Suppressor macrophage treated with lipopolysaccharide for 1 hour (primary cell): ENCODE measurements at places on chromosomes 3 and 15.

GRCh38 chr3:186487819-186488218 is 56.4 kb downstream of the CRYGS start:
- DNase-seq = no peak

- peak; percentile 63 for DNase-seq
Observed at GRCh38 chr3:122681974-122682409, 1.4 kb downstream of the PARP14 start.

DNA sequence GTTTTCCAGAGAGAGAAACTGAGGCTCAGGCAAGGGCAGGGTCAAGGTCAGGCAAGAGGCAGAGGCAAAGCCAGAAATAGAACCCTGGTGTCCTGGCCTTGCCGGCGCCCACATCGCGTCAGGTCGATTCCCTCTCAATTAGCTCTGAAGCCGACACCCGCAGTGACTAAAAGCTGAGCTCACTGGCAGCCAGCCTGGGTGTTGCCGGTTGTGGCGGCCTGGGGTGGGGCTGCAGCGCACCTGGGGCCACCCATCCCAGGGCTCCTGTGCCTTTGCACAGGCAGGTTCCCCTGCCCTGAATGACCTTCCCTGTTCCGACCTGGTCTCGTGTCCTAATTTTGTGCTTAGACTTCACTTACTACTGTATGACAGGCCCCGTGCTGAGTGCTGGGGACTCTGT is 6.2 kb downstream of the SEMA3F start:
- no peak for DNase-seq

DNA sequence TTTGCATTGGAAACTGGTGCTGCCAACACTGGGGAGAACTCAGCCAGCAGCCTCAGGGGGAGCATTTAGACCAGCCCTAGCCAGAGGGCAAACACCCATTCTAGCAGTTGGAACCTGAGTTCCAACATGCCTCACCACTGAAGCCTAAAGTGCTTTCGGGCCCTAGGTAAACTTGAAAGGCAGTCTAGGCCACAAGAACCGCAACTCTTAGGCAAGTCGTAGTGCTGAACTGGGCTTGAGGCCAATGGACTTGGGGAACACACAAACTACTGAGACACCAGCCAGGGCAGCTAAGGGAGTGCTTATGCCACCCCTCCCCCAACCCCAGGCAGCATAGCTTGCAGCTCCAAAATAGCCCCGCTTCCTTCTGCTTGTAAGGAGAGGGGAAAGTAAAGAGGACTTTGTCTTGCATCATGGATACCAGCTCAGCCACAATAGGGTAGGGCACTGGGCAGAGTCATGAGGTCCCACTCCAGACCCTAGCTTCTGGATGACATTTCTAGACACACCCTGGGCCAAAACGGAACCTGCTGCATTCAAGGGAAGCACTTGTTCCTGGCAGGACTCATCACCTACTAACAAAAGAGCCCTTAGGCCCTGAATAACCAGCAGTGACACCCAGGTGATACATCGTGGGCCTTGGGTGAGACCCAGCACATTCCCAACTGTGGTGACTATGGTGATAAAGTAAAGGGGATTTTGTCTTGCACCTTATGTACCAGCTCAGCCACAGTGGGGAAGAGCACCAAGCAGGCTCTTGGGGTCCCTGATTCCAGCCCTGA is 37.3 kb upstream of the TEX9 start:
- DNase-seq = no peak

DNA sequence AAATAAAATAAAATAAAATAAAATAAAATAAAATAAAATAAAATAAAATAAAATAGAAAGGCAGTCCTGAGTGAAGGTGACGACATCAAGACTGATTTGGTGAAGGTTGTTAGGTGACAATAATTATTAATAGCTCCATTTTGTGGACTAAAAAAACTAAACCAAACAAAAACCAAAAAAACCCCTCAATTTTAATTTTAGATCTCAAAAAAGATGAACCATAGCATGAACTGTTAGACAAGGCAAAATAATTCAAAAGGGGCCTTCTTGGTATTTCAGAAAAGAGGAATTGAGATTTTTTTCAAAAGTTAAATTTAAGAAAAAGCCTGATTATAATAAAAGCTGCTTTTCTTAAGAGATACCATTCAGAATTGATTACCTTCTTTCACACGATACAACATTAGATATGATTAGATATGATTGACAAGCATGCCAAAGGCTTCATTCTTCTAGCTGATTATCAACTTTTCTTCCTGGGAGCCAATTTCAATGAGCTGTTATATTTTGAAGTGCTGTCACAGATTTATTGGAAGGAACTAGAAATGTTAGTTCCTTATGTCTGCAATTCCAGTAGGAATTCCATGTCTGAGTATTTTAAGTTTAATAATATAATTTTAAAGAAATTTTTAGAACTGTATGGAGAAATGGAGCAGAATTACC is 244.7 kb downstream of the MBNL1 start:
- DNase-seq = no peak

GRCh38 chr3:153130312-153130977 is 31.6 kb upstream of the RAP2B start:
- DNase-seq = peak; percentile 57

DNA sequence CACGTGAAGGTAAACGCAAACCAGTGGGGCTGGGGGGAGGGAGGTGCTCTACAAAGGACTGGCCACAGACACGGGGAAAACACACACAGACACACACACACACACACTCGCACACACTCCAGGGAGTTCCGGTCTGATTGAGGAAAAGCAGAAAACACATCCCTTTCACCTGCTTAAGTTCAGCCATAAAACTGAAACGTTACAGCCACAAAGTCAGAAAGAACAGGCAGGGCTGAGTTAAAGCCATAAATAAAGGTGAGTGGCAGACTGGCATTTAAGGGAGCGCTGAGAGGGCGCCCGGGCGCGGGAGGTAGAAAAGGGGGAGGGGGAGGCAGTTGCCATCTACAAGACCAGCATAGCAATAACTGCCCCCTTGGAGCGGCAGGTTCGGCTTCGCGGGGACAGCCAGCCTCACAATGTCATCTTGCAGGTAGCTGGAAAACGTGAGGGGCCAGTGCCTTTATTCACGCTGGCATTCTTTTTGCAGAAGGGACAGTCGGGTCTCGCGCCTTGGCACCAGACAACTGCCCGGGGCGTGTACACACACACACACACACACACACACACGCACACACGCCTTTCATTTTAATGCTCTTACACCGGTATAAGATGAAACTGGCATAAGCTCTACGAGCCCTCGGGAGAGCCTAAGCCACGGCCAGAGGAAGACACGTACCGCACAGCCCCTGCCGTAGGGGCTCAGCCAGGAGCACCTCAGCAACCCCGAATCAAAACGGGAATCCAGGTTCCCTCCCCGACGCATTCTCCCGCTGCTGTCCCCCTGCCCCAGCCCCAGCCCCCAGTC is 866 bp downstream of the TNIK start:
- DNase-seq = peak; percentile 45

DNA sequence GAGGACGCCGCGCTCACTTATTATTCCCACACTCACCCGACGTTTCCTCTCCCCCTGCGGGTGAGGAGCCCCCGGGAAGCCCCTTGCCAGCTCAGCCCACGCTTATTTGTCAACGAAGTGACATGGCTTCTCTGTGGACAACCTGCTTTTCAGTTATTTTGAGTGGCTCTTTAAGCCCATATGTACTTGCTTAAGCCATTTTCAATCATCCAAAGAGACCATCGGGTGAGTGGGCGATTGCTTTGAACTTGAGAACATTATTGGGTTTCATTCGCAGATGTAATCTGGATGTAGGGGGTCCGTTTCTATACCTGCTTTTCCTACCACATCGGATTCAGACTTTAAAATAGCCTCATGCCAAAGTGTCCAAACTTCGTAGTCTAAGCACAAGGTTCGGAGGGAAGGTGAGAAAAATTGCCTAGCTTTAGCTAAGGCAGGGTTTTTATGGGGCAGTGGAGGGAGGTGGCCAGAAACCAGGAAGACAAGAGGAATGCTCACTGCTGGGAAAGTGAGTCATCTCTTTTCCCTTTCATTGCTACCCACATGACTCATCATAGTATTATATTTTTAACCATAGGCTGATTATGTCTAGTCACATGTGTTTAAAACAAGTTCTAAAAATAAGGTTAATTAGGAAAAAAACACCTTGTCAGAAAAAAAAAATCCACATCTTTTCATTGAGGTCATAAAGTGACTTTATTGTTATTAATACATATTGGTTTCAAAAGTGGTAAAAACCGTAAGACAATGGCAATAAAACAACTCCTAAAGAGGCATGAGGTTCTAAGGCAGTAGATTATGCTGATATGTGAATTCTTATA is 773.1 kb upstream of the NR2F2 start:
- peak; percentile 19 for DNase-seq

DNA sequence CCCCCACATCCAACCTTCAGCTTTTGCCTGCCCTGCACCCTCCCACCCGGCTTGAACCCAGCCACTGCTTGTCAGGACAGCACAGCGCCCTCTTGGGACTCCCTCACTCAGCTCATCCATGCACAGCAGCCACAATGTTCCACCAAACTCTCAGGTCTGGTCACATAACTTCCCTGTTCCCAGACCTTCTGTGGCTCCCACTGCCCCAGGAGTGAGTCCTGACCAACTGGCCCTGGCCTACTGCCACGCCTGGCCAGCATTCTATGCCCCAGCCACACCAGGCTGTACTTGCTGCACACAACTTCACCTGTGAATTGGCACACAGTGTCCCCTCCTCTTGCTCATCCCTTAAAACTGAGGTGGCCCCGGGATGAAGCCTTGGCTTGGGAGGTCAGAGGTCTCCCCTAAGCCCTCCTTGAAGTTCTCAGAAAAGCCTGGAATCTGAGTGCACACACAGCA is 21.0 kb downstream of the PLXNB1 start:
- DNase-seq = no peak

GRCh38 chr3:119562307-119562961 is 3.0 kb upstream of the CD80 start:
- DNase-seq = peak; percentile 93

GRCh38 chr15:77064539-77065308 is 6.2 kb downstream of the TSPAN3 start:
- peak; percentile 92 for DNase-seq

GRCh38 chr3:100761211-100761942 is 52.1 kb downstream of the TFG start:
- DNase-seq = no peak

GRCh38 chr3:182308328-182308727 is 485.0 kb upstream of the ATP11B start:
- no peak for DNase-seq

DNA sequence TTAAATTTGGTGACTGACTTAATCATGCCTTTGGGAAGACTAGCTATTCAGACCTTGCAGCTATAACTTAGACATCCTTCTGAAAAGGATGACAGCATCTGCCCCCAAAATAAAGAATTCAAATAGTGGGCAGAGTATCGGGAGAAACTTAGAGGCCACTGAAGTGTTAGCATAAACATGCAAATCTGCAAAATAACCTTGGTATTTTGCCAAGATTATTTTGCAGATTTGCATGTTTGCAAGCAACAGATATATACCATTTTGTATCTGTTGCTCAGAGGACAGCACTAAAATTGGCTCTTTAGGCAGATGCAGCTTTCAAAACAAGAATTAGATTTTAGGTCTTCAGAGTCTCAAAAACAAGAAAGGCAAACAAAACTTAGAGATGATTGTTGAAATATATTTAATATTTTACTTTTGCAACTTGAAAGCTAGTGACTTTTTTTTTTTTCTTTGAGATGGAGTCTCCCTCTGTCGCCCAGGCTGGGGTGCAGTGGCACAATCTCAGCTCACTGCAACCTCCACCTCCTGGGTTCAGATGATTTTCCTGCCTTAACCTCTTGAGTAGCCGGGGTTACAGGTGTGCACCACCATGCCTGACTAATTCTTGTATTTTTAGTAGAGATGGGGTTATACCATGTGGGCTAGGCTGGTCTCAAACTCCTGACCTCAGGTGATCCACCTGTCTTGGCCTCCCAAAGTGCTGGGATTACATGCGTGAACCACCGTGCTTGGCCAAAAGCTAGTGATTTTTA is 47.8 kb downstream of the KBTBD8 start:
- DNase-seq = no peak

GRCh38 chr15:75532413-75533250 is 46.5 kb downstream of the PTPN9 start:
- peak; percentile 67 for DNase-seq

GRCh38 chr3:189947948-189948723 is 172.6 kb downstream of the P3H2 start:
- DNase-seq = peak; percentile 39
